ENCODE measurements at places on chromosomes 1 and 21.

DNA sequence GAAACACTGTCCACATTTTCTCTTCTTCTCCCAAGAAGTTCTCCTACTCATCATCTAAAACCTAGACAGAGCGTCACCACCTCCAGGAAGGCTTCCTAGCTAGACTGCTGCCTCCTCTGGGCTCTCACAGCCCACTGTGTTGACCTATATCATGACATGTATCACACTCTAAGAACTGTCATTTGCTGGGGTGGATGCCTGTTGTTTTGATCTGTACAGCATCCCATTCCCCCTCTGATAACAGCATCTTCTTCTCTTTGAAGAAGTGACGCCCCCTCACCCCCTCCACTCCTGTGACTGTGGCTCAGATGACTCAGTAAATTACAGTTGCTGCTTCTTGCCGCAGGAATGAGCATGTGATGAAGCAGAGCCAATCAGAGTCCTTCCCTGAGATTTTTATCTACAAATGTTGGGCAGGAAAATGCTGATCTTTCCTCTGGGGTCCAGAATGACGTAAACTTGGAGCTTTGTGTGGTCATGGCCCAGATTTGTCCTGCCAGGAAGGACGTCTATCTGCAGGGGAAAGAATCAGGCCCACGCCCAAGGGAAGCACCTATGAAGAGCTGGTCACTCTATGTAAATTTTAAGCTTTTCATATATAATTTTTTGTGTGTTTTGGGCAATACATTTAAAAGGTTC is 28.0 kb upstream of the FOXO6 start:
- DNase-seq, result no peak

GRCh38 chr1:24266998-24267397 is 52.2 kb upstream of the GRHL3 start:
- no peak for DNase-seq

GRCh38 chr1:168370586-168370985 is 89.9 kb downstream of the TBX19 start:
- no peak for DNase-seq

DNA sequence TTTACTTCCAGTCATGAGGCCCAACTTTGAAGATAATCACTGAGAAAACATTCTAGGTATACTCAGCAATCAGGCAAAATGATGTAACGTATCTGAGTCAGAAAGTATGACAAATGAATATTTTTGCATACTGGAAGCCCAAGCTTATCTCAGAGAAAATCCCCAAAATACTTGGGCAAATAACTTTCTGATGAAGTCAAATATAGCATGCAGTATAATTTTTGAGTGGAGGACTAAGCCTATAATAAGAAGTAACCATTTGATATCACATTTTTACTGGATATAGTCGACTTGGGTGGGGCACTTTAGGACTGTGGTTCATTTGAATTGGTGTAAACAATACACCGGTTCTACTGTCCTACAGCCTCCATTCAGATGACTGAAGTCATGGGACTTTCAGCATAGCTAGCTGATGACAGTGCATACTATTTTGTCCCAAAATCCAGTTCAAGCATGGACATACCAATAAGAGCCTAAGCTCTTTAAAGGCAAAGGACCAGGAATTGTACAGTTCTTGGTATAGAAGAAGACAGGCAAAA is 2.3 kb upstream of the GADD45A start:
- DNase-seq, result no peak

- DNase-seq, result peak; percentile 63
Observed at GRCh38 chr21:41766883-41767605, at the start of gene RIPK4. Gene RIPK4 (minus strand): TSS chr21:41767052. CDS start chr21:41767041, 11 bp downstream.

DNA sequence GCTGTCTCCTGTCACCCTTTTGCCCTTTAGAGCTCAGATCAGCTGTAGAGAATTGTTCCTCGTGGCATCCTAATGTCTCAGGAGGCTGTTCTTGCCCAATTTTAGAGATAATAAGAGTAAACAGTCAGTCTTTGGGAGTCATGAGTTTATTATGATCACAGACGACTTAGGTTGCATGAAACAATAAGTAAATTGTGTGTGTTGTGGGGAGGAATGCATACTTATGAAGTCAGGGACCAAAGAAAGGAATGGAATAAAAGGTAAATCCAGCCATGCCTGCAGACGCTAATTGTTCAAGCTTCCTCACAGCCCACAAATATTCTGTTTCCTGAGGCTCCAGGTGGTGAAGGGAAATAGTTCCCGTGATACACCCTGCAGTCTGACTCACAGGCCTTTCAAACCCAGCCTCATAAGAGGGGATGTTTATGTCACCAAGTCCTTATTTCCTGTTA is 897 bp downstream of the EPHX4 start:
- no peak for DNase-seq

DNA sequence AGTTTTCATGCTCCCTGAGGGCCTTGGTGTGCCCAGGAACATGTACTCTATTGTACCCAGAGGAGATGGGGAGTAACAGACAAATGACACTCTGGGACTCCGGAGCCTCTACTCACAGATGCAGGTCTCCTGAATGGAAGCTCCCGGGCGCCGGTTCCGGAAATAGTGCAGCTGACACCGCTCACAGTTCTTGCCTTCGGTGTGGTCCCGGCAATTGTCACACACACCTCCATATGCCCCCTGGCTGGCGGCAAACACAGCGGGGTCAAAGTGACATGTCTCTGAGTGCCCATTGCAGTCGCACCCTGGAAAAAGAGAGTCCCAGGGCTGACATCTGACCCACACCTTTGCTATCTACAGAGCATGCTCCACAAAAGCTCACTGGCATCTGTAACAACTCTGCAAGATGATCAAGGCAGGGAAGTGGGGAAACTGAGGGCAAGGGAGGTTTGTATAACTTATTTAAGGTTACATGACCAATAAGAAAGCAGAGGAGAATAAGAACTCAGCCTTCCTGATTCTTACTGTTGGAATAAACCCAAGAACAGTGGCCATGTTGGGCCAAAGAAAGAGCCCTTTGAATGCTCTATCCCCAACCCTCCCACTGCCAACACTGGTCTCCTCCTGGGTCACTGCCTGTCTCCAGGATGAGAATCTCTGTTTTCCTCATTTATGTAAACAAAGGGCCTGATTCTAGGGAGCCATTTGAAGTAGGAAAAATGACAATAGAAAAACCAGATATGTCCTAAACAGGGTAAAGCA is 22.4 kb downstream of the LAMB3 start:
- DNase-seq, result no peak
